IgD-negative memory B cell (primary cell): ENCODE measurements at places on chromosomes 2 and 18. TPM values are rescaled to one million over a fixed set of nuclear protein-coding genes. Genes with fewer than 3 reads are reported as not detected.

Gene CERKL
- 13.0 TPM for polyA plus RNA-seq

Gene TPRKB
- 65.9 TPM for polyA plus RNA-seq

Gene SPATA3
- polyA plus RNA-seq = not detected

Gene SERPINE2
- polyA plus RNA-seq = 2.9 TPM

Gene UGT1A4
- polyA plus RNA-seq = not detected

Gene SMAD7
- polyA plus RNA-seq = 0.48 TPM

Gene IL1RN
- polyA plus RNA-seq = not detected
